Activated CD8-positive, alpha-beta memory T cell treated with anti-CD3 and anti-CD28 coated beads for 48 hours (primary cell): ENCODE measurements at places on chromosomes 5 and 9.

- DNase-seq: no peak
These were observed 313.5 kb upstream of the MSX2 start for GRCh38 chr5:174410716-174411478.

DNA sequence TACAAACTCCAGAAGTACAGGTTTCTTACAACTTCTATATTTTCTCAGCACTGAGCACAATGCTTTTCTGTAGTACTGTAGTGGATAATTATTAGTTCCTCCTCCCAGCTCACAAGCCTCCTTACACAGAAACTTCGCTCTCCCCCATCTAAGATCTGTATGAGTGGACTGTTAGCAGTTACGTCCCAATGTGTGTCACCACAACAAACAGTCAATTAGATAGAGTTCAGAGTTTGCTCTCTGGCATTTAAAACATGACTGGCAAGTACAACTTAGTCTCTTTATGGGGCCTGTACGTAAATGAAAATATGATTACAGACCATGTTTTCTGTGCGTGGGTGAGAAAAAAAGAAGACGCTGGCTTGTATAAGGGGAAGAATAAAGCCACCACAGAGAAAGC is 631.4 kb upstream of the DMAC1 start:
- DNase-seq: no peak

DNA sequence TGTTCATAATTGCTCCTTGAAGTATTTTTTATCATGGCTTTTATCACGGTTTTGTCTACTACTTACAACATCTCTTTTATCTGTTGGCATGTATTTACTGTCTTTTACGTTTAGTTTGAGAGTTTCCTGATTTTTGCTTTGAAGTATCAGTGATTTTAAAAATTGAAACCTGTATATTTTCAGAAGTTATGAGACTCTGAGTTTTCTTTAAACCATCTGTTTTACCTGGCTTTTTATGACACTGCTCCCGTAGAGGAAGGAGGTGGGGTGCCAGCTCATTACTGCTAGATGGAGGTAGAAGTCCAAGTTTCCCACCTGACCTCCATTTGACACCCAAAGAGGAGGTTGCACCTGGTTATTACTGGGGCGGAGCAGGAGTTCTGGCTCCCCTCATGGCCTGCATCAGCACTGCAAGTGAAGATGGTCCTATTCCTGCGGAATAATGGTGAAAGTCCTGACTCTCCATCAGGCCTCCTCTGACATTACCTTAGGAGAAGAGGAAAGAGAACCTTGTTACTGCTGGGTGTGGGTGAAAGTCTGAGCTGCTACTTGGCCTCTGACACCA is 10.0 kb upstream of the ZNF131 start:
- no peak for DNase-seq

GRCh38 chr5:141672841-141673813 is 8.9 kb downstream of the ARAP3 start:
- no peak for DNase-seq

GRCh38 chr9:134867917-134868750 is 12.5 kb upstream of the FCN2 start:
- no peak for DNase-seq

DNA sequence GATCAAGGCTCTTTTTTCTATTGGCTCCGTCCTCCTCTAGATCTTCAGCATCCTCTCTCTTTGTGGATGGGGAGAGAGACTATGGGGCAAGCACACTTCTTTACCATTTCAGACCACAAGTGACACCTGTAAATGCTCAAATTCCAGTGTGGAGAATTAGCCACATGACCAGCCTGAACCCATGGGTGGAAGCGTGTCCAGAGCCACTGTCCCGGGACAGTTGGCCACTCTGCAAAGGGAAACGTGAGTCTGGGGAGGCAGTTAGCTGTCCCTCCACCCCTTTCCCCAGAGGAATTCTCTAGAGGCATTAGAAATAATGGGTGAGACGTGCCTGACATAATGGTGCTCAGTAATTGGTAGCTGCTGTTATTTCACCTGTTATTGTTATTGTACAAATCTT is 40.9 kb downstream of the AMBP start:
- no peak for DNase-seq

GRCh38 chr5:14463629-14464028 is 118.0 kb upstream of the OTULINL start:
- no peak for DNase-seq

- DNase-seq: no peak
These were observed 132.9 kb downstream of the STARD4 start for GRCh38 chr5:111379391-111379816.

DNA sequence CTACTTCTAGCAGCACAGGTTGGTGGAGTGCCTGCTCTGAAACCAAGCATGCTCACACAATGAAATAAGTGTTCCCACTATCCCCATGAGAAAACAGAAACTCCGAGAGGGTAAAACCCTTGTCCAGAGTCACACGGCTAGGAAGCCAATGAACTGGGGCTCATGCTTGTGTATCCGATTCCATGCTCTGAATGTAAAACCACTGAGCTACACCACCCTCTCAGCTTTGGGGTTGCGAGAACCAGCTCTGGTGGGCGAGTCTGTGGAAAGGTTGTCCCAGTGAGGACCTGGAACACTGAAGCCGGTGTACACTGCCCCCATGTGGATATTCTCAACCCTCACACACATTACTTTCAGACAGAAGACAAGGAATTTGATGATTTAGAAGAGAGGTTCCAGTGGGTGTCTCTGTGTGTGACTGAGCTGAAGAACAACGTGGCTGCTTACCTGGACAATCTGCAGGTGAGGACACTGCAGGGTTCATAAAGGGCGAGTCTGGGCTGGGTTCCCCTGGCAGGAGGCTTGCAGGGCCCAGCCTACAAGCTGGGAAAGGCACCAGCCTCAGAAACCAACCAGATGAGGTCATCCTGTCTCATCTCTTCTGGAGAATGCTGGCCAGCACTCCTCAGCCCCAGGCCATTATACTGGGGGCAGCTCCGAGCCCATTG is 37.4 kb downstream of the ARHGEF37 start:
- DNase-seq: no peak

GRCh38 chr5:87877023-87877422 is 391.6 kb downstream of the TMEM161B start:
- no peak for DNase-seq

GRCh38 chr5:149035372-149035790 is 27.5 kb downstream of the SH3TC2 start:
- DNase-seq: peak; percentile 21

DNA sequence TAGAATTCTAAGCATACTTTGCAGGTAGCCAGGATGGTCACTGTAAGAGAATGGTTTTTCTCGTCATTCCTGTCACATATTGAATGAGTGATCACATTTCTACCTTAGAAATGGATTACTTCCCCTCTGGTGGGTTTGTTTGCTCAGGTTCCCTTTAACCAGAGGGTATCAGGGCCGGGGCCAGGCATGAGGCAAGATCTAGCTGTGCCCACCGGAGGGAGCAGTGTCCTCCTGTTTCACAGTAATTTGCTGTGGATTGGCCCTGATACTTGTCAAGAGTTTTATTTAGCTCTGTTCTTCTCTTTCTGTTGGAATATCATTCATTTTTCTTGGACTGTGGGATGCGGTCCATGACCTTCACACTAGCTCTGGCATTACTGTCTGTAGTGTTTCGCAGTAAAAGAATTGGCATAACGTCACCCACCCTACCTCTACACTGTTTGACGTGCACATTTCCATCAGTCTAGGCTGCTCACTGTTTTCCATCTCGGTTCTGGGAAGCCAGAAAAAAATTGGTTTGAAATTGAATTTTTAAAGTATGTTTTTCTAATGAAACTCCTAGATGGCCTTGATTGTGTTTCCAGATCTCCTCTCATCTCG is 42.4 kb upstream of the ZBED3 start:
- no peak for DNase-seq

DNA sequence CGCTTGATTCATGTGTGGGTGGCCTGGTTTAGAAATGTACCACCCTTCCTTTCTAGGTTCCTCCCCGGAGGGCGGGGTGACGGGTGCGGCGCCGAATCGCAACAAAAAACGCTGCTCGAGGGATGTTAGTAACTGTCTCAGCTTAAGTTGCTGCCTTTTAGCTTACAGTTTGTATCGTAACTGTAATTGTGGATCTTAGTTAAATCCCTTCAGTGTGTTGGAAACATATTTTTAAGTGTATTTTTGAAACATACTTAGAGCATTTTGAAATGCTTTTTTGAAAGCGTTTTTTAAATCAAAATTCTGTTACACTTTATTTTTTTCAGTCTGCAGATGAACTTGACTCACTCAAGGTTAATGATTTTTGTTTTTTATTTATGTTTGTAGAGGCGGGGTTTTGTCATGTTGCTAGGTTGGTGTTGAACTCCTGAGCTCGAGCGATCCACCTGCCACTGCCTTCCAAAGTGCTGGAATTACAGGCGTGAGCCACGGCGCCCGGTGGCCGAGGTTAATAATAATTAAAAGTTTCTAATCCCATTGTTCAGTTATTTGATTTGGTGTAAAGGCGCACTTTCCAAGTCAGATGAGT is 997 bp upstream of the CHD1 start:
- no peak for DNase-seq

- no peak for DNase-seq
These were observed 10.1 kb downstream of the PLIN2 start for GRCh38 chr9:19117039-19117716.
